ENCODE measurements at places on chromosomes 2 and 18.

DNA sequence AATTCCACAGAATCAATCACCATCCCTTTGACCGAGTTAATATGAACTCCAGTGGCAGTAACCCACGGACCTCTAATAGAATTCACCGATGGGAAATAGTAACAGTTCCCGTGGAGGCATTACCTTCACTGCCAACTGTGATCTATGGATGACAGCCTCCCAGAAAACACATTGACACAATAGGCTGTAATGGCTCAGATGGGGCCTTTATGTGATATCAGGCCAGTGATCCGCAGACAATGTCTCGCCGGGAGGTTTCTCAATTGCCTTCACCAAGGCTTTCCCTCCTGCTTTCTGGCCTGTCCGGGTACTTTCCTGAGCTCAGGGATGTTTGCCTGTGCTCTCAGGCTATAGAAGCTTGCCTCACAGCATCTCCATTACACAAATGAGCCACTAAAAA is 34.4 kb upstream of the KLF7 start:
- DNase-seq = no peak

- no peak for DNase-seq
Observed at GRCh38 chr2:119333360-119333759, 33.3 kb downstream of the C2orf76 start.

DNA sequence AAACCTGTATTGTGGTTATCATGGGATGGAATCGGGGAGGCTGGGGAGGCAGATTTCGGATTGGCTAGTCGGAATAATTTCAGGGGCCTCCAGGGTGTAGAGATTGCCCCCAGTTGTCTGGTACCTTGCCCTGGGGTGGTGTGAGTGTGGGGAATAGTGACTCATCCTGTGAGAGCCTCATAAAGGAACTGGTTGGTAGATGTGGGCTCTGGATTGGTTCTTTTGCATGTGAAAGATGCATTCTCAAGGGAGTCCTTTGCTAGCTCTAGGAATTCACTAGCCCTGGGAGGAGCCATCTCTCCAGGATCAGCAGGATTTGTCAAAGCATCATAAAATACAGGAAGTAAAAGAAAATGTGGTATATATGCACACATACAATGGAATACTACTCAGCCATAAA is 331.6 kb downstream of the SETBP1 start:
- no peak for DNase-seq

DNA sequence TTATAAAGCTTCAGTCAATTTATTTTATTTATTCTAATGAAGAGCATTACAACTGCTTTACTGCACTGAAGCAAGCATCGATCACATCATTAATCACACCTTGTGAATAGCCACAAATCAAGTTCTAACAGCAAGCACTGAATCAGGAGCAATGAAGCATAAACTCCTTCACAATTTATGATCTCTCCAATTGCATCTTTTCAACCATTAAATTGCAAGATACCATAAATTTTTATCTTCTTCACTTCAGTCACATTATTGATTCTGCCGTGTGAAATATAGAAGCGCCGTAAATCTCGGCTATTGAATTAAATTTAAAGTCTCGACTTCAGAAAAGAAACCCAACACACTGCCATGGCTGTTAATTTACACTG is 298.7 kb downstream of the CDCA7 start:
- DNase-seq = no peak

- DNase-seq = no peak
Observed at GRCh38 chr2:233179848-233180366, 71.6 kb upstream of the ATG16L1 start.

- DNase-seq = no peak
Observed at GRCh38 chr2:59693231-59693959, 860.1 kb downstream of the BCL11A start.
